ENCODE measurements at places on chromosomes 7 and 10. TPM values are rescaled to one million over a fixed set of nuclear protein-coding genes. Genes with fewer than 3 reads are reported as not detected.

ANKRD61 gene
- 0.26 TPM for total RNA-seq

ZNF804B gene
- total RNA-seq: not detected

NAT16 gene
- total RNA-seq: not detected

TUBAL3 gene
- total RNA-seq: not detected

ADRB1 gene
- not detected for total RNA-seq

PTTG1IP2 gene
- not detected for total RNA-seq

TAS2R5 gene
- 0.79 TPM for total RNA-seq

MPP7 gene
- 0.53 TPM for total RNA-seq
